Uterus (tissue), 4 donors: ENCODE measurements at places on chromosomes 12 and 14. TPM values are rescaled to one million over a fixed set of nuclear protein-coding genes. Genes with fewer than 3 reads are reported as not detected.

SMCO3 gene
- not detected for total RNA-seq

OLR1 gene
- 0.41 TPM for total RNA-seq

TAS2R7 gene
- total RNA-seq, result not detected

TCTN1 gene
- total RNA-seq, result 40.0 TPM

SSTR1 gene
- 2.7 TPM for total RNA-seq

NTF3 gene
- total RNA-seq, result not detected

TMEM120B gene
- total RNA-seq, result 1.0 TPM

CCDC38 gene
- total RNA-seq, result not detected

RNASE11 gene
- not detected for total RNA-seq

FSCB gene
- not detected for total RNA-seq
